T-helper 2 cell (primary cell): ENCODE measurements at places on chromosomes 2 and 18.

- no peak for DNase-seq
Measured at GRCh38 chr2:96927405-96928171, 57.7 kb upstream of the SEMA4C start.

GRCh38 chr2:54371460-54372065 is 84.6 kb upstream of the SPTBN1 start:
- no peak for DNase-seq

- no peak for DNase-seq
Measured at GRCh38 chr2:207612714-207613113, 12.5 kb downstream of the METTL21A start.

- DNase-seq: no peak
Measured at GRCh38 chr18:25646971-25647370, 295.0 kb upstream of the ZNF521 start.

GRCh38 chr18:52936931-52937330 is 596.9 kb downstream of the DCC start:
- no peak for DNase-seq

DNA sequence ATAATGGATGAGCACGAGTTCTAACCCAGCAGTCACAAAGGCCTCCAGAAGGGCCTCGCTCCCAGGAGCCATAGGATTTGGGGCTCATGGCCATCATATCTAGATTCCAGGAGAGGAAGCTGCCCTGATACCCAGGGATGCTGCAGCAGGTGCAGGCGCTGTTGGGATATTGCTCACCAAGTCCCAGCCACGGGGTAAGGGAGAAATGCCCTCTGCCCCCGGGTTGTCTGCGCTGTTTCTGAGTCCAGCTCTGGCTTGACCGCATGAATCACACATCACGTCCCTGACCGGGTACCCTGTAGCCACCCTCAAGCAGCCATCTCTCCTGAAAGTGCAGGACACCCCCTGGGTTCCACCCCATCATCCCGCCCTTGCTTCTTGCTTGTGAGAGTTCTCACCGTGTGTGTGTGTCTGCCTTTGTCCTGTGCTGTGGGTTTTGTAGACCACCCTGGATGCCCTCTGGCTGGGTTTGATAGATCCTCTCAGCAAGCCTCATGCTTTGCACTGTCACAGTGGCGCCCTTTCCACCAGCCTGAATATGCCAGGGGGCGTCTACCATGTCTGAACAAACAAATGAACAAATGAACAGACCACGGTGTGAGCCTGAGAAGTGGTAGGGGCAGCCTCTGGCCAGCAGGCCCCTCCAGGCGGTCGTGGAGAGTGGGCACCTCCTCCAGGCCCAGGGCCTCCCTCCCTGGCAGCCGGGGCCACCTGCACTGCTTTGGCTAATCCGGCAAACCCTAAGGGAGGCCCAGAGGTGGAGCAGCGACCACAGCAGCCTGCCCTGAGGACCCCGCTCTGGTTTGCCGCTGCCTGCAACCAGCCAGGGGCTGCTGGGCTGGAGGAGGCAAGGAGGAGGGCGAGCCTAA is 32.1 kb downstream of the ADRA2B start:
- DNase-seq: no peak

DNA sequence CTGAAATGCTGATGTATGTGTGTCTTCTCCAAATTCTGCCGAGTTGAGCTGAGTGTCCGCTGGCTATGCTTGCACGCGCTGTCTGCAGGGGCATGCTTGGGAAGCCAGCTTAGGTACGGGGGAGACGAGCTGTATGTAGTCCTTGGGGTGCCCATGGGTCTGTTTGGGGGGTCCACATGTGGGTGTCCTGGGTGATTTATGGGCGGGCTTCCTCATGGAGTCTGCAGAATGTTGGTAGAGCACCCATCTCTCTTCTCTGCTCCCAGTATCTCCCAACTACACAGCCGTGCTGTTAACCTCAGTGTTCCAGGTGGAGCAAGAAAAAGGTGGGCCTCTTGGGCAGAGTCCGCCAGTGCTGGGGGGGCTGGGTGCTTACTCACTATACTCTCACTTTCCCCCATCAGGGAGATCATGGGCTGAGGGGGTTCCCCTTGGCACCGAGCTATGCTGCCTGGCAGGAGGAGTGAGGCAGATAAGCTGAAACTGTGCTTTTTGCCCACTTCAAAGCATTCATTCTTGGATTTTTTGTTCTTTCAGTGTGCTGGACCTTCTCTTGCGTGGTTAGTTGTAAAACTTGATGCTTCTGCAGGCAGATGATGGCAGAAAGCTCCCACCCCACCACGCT is 128.2 kb upstream of the ALKAL2 start:
- no peak for DNase-seq
